ENCODE measurements at places on chromosomes 5 and 9.

DNA sequence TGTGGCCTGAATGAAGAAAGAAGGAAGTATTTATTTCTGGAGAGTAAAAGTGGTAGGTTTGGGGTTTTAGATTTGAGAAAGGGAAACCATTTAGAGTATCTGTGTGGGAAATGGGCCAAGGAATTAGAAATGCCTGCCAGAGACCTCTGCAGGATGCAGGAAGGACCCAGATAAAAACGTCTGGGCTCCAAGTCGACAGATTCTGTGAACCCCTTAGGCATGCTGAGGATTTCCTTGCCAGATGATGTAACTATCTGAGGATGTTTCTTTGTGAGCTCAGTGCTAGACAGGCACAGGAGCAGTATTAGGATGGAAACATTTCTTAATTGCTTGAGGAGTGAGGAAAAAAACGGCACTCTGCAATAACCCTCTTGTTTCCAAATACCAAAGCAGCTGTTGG, 251.8 kb upstream of the DMRT1 start:
- no peak for DNase-seq

GRCh38 chr9:122254761-122255160, 9.9 kb downstream of the RBM18 start:
- no peak for DNase-seq

DNA sequence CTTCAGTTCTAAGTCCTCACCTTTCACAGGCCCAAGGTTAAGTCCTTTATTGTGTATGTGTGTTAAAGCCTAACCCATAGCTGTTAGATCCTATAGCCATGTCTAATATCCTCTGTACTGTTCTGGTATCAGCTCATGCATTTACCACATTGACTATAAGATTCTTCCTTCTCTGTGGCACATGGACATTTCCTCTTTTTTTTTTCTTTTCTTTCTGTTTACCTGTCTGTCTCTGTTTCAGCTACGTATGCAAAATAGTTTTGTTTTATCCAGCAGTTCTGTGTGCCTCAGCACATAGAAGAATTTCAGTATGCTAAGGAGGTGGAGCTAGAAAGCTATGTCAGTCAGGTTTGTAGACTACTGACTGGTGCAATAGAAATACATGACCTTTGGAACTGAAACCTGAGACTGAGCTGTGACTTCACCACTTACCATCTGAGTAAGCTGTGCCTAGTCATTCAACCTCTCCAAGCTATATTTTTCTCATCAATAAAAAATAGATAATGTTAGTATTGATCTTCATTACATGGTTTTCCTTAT, 155.6 kb upstream of the VLDLR start:
- no peak for DNase-seq

- no peak for DNase-seq
Measured at GRCh38 chr5:80025069-80025468, 10.1 kb upstream of the THBS4 start.

DNA sequence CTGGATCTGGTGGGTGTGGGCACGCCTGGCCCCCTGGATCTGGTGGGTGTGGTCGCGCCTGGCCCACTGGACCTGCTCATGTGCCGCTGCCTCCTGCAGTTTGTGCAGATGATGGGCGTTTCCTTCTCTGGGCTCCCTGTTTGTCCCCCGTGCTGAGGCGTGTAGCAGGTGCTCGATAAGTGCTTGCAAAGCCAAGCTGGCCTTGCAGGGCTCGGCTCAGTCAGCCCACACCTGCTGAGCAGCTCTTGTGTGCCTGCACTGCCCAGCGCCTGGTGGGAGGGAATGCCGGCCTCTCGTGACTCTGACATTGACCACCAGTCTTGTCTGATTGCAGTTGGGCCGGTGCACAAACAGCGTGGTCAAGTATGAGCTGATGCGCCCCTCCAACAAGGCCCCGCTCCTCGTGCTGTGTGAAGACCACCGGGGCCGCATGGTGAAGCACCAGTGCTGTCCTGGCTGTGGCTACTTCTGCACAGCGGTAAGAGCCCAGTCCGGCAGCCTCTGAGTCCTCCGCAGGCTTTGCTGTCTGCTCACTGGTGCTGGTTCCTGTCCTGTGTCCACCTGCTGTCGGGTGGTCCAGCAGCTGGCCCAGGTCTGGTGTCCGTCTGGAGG, 102.7 kb upstream of the CACNA1B start:
- no peak for DNase-seq

DNA sequence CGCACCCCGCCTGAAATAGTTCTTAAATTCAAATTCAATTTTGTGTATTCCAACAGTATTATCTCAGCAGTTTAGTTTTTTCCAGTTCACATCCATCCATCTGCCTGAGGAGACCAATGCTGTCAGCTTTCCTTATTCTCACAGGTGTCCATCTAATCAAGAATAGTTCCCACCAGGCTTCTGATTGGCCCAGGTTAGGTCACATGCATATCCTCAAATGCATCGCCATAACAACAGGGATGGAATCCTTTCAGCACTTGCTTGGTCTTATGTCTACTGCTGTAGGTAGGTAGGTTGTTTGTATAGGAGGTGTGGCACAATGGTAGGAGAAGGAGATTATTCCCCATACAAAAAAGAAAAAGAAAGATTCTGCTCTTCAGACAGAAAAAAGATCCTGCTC, 91.2 kb downstream of the UBE2R2 start:
- DNase-seq: no peak

- no peak for DNase-seq
Measured at GRCh38 chr9:20562051-20562450, 60.2 kb downstream of the MLLT3 start.

DNA sequence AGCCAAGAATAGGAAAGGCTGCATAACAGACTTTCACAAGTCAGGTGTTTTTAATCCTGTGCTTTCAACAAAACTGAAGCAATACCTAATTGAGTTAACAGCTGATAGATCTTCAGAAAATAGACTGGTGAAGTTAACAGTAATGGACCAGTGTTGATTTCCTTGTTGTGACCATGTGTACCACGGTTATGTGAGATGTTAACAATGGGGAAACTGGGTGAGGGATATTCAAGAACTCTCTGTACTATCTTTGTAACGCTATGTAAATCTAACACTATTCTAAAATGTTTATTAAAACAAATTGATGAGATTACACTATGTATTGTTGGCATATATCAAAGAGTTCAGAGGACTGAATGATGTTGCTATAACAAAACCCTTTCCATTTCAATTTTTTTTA, 36.9 kb downstream of the MACROH2A1 start:
- no peak for DNase-seq

GRCh38 chr5:35618781-35619180, 1.1 kb downstream of the SPEF2 start:
- no peak for DNase-seq

GRCh38 chr9:119282476-119283077, 86.7 kb downstream of the BRINP1 start:
- no peak for DNase-seq

- DNase-seq: peak; percentile 43
Measured at GRCh38 chr9:34633851-34634550, 3.6 kb downstream of the SIGMAR1 start.

GRCh38 chr9:111886983-111887718, 9.5 kb upstream of the UGCG start:
- no peak for DNase-seq

GRCh38 chr9:124355941-124356744, 59.1 kb downstream of the PSMB7 start:
- no peak for DNase-seq

DNA sequence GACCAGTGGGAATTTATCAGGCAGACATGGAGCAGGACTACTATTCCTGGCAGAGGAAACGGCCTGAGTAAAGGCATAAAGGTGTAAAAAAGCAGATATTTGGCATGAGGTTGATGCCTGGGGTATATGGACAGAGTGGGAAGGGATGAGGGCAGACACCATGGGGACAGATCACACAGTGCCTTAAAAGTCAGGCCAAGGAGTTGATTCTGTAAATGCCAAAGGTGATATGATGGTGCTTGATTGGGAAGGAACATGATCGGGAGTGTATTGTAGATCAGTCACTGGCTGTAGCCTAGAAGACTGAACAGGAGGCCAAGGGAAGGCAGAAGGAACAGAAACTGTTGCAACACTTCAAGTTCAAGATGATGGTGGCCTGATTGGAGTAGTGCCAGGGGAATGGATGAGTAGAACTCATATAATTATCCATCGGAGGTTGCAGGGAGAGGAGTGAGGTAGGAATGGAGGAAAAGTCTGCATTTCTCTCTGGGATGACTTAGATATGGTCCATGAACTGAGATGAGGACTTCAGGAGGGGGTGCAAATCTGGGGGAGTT, 594.3 kb upstream of the KLF4 start:
- no peak for DNase-seq

GRCh38 chr9:130172858-130173665, 858 bp downstream of the NCS1 start:
- peak; percentile 48 for DNase-seq

DNA sequence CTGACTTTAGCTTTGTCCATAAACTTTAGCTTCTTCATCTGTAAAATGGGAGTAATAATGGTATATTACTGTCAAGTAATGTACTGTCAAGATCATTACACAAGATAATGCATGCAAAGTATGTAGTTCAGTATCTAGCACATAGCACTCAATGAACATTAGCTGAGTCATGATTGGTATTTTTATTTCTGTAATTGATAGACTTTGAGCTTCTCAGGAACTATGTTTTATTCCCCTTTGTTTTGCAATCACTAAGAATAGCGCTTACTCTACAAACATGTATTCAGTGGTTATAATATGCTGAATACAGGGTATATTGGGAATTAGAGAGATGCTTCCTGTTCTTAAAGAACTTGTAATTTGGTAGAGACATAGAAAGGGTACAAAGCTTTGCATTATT, 142.3 kb upstream of the KLF9 start:
- DNase-seq: no peak

GRCh38 chr5:77560677-77561263, 68.7 kb upstream of the WDR41 start:
- DNase-seq: no peak

DNA sequence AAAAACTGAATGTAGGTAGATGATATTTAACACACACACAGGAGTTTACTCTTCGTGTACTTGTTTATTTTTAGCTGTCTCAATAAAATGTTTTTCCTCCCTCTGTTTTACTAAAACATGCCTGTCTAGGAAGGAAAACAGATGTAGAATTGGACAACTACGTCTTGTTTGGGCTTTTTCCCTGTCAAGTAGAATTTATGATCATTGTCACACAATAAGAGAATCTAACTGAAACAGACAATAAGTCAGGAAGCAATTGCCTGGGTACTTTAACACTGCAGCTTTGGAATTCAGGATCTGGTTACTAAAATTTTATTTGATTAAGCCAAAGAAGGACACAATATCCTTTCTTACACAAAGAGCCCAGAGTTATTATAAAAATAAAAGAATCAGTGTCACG, 164.2 kb downstream of the ZDHHC21 start:
- no peak for DNase-seq

- DNase-seq: no peak
Measured at GRCh38 chr5:77145666-77146065, 58.6 kb upstream of the ZBED3 start.

GRCh38 chr9:69697475-69697874, 25.3 kb upstream of the APBA1 start:
- DNase-seq: no peak

DNA sequence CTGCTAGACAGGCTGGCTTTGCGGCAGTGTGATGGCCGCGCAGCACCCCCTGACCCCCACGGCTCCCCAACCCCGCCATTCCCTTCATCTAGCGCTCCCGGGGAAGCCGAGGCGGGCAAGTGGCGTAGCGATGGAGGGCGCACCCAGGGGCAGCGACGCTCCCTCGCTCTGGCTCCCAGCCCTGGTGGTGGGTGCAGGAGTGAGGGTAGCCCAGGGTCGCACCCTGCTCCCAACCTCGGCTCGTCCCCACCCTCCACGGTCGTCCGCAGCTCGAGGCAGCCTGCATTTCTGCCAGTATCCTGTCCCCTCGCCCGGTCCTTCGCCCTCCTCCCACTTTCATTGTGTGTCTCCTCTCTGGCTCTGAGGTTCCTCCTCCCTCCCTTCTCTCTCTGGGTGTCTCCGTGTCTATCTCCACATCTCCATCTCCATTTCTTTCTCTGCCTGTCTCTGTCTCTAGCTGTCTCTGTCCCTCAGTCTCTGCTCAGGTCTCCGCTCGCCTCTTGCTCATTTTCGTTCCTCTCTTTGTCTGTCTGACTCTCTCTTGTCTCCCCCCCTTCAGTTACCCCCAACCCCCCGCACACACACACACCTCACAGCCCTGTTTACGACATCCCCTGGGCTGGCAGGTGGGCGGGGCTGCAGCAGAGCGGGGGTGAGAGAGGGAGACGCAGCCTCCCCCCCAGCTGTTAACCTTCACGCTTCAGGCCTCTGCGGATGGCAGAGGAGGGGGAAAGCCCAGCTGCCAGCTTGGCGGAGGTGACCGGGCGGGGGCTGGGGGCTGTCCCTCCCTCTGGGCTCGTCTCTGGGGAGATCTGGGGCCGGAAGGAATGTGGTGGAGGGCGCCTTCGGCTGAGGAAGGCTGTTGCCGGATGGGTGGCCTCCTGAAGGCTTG, 48.7 kb upstream of the PSD2 start:
- no peak for DNase-seq

- DNase-seq: no peak
Measured at GRCh38 chr9:131276891-131277286, 579 bp upstream of the FAM78A start.

- DNase-seq: no peak
Measured at GRCh38 chr5:135876146-135876545, 19.5 kb downstream of the IL9 start.

DNA sequence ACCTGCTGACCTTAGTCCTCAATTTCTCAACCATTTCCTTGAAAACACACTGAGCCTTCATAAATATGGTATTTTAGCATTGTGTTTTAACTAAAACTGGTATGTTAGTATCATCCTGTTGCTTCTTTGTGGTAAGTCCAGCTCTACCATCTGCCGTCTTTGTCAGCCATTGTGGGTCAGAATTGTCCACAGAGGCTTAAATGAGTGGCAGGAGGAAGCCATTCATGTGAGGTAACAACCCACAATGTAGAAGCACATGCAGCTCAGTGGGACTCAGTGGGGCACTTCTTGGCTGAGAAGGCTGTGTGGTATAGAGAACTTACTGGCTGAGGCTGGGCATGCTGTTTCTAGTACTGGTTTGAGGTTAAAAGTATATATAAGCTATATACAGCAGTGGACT, 149.2 kb upstream of the NR3C1 start:
- no peak for DNase-seq

DNA sequence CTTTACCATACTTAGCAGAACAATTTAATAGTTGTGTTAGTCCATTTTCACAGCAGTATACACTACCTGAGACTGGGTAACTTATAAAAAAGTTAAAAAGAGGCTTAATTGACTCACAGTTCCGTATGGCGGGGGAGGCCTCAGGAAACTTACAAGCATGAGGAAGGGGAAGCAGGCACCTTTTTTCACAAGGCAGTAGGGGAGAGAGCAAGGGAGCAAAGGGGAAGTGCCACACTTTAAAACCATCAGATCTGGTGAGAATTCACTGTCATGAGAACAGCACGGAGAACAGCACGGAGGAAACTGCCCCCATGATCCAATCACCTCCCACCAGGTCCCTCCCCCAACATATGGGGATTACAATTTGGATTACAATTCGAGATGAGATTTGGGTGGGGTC, 269.9 kb downstream of the MTRR start:
- DNase-seq: no peak

DNA sequence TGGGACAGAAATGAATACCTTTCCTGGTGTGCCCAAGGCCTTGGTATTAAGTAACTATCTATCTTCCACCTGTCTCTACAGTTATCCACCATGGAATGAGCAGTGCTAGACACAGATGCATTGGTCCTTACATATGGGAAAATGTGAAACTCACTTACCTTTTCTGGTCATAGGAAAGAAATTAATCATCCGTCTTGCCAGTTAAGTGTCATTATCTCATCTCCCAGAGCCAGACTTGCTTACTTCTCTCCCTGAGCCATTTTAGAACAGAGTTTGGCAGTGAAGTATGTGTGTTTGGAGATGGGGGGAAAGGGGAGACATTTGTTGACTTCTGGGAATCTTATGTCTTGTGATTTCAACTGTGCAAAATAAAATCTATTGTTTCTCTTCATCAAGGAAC, 1211.0 kb upstream of the CDH6 start:
- DNase-seq: no peak
